ENCODE measurements at places on chromosomes 12 and 14. TPM values are rescaled to one million over a fixed set of nuclear protein-coding genes. Genes with fewer than 3 reads are reported as not detected.

Gene PLEKHG3
- 54.2 TPM for total RNA-seq

Gene ATXN3
- total RNA-seq = 24.4 TPM

Gene KRT6C
- 0.32 TPM for total RNA-seq

Gene VRTN
- total RNA-seq = not detected

Gene TAS2R13
- 3.2 TPM for total RNA-seq

Gene ASB2
- 1.8 TPM for total RNA-seq

Gene LRP10
- 56.2 TPM for total RNA-seq

Gene ACSM4
- total RNA-seq = not detected

DNA sequence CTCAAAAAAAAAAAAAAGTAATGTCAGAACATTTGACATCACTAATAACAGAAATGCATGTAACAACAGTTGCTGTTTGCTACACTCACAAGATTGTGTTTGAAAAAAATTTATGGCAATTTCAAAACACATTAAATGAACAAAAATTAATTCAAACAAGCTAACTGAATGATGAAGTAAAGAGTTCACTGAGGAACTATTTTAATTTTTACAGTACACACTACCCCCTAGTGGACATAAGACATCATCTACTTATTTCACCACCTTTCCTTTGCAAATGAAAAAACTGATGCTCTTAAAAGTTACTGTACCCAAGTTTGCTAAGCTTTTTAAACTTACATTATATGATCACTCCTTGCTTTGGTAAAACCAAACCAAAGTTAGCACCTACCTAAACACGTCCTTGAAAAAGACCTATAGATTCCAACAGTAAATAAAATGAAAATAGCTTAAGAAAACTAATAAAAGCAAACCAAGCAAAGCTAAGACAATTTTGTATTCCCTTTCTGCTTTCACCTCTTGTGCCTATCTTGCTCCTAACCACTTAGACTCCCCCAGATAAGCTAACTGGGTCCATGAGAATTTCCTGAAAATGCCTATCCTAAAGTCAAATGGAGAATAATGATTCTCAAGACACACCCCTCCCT, 22.2 kb downstream of the UBE2N start:
- peak; percentile 54 for DNase-seq

DNA sequence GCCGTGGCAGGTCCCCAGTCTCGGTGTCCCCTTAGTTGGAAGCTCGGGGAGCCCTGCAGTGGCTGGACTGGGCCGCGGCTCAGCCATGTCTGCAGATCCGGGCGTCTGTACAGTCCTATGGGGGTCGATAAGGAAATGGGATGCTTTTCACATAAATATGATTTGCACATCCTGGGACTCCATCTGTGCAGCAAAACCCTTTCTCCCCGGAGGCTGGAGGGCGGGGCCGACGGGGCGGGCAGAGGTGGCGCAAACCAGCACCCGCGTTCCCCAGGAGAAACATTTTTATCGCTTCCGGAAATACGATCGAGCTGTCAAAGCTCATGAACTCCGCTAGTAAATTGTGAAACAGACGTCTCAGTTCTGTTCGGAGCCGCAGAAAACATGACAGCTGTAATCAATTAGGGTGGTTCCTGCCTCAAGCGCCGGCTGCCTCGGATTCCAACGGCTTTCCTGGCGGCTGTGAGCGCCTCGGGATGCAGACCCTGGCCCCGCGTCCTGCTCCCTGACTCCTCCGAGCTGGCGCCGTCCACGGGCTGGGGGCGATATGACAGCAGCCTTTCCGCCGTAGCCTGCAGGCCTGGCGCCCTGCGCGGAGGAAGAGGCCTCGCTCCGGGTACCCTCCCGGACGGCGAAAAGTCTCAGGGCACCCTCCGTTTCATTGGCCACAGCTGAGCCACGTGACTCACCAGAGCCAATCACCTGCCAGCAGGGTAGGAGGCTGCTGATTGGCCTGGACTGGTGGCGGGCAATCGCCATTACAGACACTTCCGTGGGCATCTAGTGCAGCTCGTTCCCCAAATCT, 23.0 kb downstream of the DIO3 start:
- peak; percentile 44 for DNase-seq

DNA sequence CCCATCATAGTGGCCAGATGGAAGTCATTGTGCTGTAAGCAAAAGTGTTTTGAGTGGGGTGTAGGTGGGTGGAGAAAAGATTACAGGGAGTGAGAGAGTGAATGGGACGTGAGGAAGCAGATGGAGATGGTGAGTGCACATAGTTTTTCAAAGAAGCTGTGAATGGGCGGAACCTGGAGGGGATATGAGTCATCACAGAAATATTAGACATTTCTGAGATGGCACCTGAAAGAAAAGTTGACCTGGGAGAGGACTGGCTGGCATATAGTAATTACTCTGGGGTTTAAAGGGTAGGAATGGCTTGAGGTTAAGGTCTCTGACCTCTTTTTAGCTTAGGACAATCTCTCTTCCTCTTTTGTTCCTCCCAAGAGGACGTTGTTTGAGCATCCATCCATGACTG, 50.5 kb downstream of the ANO4 start:
- DNase-seq = no peak

DNA sequence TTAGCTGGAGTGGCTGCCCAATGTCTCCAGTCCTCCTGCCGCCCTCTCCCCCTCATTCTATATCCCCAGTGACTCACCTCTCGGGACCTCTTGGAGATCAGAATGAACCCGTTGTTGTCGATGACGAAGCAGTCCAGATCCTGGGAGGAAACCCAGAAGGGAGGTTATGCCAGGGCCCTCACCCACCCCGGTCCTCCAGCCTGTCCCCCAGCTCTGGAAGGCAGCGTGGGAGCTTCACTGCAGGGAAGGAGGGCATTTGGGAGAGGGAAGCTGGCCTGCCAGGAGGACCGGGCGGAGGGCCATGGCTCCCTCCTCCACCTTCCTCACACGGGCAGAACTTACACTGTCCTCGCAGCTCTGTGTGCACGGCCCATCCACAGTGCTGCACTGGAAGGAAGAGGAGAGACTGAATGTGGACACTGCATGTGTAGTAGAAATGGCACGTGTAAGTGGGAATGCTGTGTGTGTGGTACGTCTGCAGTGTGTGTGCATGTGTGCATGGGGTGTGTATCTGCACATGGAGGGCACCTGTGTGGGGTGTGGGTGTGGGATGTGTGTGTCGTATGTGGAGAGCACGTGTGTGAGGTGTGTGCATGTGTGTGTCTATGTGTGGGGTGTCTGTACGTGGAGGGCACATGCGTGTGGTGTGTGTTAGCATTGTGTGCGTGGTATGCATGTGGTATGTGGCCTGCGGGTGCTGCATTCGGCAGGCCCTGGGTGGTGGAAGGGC, 10.0 kb upstream of the LRTM2 start:
- DNase-seq = no peak

GRCh38 chr12:57248934-57249742, 1.8 kb downstream of the STAC3 start:
- DNase-seq = no peak

DNA sequence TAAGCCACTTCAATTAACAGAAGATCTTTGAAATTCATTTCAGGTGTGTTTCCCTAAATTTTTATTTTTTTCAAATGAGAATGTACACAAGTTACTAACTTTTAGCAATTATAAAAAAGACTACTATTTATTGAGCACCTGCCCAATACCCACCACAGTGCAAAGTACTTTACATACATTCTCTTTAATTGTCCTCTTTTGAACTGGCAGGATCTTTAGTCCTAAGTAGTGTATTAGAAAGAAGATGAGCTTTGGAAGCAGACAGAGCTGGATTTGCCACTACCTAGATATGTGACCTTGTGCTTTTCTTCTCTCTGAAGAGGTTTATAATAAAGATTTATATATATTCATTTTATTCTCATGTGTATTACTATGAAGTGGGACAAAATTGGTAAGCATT, 63.7 kb downstream of the TMEM117 start:
- no peak for DNase-seq

DNA sequence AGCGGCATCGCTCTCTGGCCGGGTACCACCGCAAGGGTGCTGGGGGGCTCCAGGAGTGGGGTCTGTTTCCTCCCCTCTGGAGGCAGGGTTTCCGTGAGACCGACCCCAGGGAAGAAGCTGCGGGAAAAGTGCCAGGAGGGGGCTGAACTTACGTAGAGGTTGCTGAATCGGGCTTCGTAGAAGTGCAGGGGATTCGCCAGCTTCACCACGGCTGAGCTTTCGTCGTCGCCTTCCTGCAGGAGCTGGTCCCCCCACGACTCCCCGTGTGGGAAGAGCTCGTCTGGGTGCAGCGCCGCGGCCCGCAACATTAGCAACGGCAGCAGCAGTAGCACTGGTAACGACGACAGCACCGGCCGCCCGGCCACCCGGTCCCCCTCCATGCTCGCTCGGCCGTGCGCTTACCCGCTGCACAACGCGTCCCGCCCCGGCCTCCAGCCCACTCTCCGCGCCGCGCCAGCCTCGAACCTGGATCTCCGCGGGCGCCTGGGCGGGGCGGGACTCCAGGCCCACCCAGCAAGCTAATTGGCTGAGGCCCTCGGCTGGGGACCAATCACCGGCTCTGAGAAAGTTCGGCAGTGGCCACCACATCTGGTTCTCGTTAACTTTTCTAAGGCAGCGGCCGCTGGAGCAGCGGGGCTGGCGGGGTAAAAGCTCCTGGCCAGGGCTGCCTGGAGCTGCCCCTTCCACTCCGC, at the start of gene NID2:
Gene NID2 (minus strand): TSS at position 445 of the 692 bp plus-strand sequence. CDS start 65 bp downstream, at position 380.
- peak; percentile 90 for DNase-seq

DNA sequence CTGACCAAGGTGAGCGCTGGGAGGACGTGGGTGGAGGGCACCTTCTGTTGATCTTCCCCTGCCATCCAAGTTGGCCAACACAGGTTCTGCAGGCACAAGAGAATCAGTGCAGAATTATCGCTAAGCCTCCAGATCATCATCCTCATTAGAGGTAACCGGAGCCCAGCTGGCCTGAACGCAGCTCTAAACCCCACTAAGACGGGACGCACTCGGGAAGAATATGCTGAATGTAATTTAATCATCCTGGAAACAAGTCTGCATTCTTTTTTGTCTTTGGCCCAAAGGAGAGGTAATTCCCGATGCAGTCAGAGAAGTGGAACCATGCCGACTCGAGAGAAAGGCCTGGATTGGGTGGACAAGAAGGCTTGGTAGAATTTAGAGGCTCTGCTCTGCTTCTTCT, 111.0 kb upstream of the GSC start:
- no peak for DNase-seq

DNA sequence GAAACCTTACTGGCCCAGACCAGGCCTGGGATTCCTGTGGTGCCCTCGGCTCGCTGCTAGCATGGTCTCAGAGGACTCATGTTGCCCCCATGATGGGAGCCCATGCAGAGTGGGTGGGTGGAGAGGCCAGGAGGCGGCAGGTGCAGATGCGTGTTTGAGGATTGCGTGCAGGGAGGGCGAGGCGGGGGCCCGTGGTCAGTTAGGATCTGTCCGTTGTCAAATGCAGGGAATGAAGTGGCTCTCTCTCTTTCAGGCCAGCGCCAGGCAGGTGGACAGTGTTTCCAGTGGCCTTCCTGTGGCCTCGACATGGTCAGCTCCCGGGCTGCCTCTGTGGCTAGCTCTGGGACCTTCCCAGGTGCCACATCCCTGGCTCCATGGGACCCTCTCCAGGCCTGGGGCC, 39.3 kb upstream of the DLK1 start:
- no peak for DNase-seq

DNA sequence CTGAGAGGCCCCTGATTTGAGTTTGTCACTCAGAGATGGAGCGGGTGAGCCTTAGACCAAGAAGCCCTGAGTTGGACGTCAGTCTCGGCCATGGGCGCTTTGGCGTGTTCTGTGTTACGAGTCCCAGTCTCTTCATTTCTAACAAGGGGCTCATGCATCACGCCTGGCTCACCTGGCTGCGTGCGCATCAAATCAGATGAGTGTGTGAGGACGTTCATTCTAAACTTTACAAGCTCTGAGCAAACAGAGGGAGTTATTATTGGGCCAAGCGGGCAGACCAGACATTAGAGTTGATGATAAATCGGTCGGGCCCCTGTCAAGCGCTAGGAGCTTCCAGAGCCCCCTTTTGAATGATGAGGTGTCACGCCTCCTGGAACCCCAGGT, 117.2 kb downstream of the CALM1 start:
- peak; percentile 68 for DNase-seq

DNA sequence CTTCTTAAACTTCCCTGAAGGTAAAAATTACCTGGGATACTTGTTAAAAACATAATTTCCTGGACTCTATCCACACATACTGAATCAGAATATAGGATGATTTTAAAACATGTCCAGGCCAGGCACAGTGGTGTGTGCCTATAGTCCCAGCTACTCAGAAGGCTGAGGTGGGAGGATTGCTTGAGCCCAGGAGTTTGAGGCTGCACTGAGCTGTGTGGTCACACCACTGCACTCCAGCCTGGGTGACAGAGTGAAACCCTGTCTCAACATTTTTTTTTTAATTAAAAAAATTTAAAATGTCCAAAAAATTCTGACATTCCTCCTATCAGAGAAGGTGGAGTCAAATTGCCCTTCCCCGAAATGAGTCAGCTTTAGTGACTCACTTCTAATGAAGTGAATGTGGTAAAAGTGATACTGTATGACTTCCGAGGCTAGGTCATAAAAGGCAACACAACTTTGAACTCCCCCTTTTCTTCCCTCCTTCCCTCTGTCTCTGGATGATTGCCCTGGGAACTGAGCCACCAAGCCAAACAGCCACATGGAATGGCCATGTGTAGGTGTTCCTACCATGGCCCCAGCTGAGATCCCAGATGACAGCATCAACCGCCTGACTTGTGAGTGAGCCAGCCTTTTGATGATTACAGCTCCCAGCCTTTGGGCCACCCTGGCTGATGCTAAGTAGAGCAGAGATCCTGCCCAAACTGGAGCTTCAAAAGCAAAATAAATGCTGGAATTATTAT, 36.3 kb downstream of the LIMA1 start:
- DNase-seq = peak; percentile 65

GRCh38 chr12:4193821-4194220, 79.7 kb upstream of the CCND2 start:
- DNase-seq = no peak

- peak; percentile 78 for DNase-seq
These were observed 142.3 kb upstream of the ARHGAP5 start for GRCh38 chr14:31934767-31935266.

DNA sequence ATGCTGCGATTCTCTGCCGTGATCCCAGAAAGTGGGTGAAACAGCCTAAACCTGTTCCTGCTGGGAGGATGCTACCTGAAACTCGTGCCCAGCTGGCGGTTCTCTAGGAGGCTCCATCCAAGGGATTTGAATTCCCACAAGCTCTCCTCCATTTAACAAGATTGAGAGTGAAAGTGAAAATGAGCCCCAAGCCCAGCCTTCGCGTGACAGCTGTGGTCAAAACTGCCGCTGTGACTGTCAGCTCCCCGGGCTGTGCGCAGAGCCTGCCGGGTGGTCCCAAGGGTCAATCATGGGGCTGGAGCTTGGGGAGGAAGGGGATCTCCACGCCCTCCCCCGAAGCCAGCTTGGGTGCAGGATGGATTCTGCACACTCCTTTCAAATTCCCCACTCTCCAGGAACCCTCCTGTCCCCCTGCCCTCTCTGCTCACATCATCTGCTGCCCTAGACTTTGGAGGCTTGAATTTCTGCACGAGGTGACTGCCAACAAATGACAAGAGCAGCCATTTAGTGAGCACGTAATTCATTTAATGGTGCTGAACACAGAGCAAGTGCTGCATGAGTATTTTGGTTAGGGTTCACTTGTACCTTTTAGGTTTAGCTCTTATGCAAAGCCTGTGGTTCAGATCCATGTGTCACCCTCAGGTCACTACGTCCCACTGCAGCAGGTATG, 5.3 kb downstream of the ASB2 start:
- DNase-seq = no peak

Data from hepatocyte (in vitro differentiated cells).